ENCODE measurements at places on chromosomes 6 and 20. TPM values are rescaled to one million over a fixed set of nuclear protein-coding genes. Genes with fewer than 3 reads are reported as not detected.

- no peaks in the 10 kb centered on the region for H3K36me3 ChIP-seq
- DNase-seq, result no peak
- no peak overlapping the region for H3K27ac ChIP-seq
- no peak overlapping the region for H3K4me3 ChIP-seq
Observed at GRCh38 chr6:1379788-1380147, 9.6 kb upstream of the FOXF2 start.

DNA sequence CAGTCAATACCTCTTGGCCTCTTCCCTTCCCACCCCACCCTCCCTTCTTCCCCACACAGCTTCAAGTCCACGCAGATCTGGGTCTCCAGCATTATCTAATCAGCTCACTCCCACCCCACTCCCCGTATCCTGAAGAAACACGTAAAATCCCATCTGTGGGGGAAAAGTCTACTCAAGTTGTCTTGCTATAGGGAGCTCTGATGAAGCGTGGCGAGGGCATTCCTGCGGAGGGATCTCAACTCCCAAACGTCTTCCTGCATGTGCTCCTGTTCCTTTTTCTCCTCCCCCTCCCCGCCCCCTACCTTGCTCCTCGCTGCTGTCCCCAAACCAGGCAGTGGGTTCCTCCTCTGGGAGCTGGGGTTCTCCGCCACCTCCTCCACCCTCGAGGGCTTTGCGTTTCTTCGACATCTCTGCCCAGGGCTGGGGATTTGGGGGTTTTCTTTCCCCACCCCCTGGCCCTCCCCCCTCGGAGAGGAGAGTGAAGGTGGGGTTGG is 181.8 kb downstream of the TBXT start:
- no peaks in the 10 kb centered on the region for H3K4me1 ChIP-seq
- no peak overlapping the region for H3K27ac ChIP-seq
- H3K36me3 ChIP-seq, result no peaks in the 10 kb centered on the region
- no peak overlapping the region for H3K4me3 ChIP-seq
- peak; percentile 54 for DNase-seq

DNA sequence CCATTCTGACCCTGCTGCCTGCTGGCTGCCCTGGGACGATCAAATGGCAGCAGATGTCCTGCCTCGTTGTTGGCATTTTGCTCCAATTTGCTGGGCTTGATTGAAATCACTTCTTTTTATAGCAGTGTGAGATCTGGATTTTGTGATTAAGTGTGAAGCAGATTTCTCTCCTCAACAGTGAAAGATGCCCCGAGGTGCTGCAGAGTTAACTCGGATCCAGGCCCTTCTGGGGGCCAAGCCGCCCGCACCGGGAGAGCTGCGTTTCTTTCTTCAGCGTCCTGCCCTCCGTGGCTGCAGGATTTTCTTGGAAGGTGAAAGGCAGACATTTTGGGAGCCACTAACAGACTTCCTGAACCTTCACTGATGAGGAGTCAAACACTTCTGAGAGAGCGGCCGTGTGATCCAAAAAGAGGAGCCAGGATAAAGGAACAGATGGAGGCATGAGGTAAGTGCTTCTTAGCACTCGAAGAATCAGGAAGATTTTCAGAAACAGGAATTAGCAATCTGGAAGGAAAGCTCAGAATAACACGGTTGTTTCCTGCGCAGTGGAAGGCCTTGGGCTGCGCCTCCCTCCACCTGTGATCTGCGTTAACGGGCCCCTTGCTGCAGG is 139.5 kb upstream of the AFDN start:
- no peaks in the 10 kb centered on the region for H3K36me3 ChIP-seq
- no peaks in the 10 kb centered on the region for H3K27me3 ChIP-seq

Gene SLX4IP
- 5.6 TPM for total RNA-seq

Gene NNAT
- total RNA-seq, result 2.6 TPM

GRCh38 chr20:43938017-43938655 is 23.5 kb downstream of the TOX2 start:
- H3K36me3 ChIP-seq, result no peaks in the 10 kb centered on the region
- no peaks in the 10 kb centered on the region for H3K4me1 ChIP-seq
- H3K4me3 ChIP-seq, result no peak overlapping the region
- peak; percentile 59 for DNase-seq
- no peak overlapping the region for H3K27ac ChIP-seq
- no peaks in the 10 kb centered on the region for H3K27me3 ChIP-seq

GRCh38 chr6:105363100-105363754 is 39.7 kb downstream of the PREP start:
- peaks cover 1% of the 10 kb centered on the region for H3K36me3 ChIP-seq
- H3K27ac ChIP-seq, result no peak overlapping the region
- H3K4me1 ChIP-seq, result no peaks in the 10 kb centered on the region
- no peaks in the 10 kb centered on the region for H3K27me3 ChIP-seq
